Activated T-cell treated with anti-CD3 and anti-CD28 coated beads, Interleukin-2, amount 50 U/mL, for 72 hours (primary cell): ENCODE measurements at places on chromosomes 11 and 22. TPM values are rescaled to one million over a fixed set of nuclear protein-coding genes. Genes with fewer than 3 reads are reported as not detected.

DNA sequence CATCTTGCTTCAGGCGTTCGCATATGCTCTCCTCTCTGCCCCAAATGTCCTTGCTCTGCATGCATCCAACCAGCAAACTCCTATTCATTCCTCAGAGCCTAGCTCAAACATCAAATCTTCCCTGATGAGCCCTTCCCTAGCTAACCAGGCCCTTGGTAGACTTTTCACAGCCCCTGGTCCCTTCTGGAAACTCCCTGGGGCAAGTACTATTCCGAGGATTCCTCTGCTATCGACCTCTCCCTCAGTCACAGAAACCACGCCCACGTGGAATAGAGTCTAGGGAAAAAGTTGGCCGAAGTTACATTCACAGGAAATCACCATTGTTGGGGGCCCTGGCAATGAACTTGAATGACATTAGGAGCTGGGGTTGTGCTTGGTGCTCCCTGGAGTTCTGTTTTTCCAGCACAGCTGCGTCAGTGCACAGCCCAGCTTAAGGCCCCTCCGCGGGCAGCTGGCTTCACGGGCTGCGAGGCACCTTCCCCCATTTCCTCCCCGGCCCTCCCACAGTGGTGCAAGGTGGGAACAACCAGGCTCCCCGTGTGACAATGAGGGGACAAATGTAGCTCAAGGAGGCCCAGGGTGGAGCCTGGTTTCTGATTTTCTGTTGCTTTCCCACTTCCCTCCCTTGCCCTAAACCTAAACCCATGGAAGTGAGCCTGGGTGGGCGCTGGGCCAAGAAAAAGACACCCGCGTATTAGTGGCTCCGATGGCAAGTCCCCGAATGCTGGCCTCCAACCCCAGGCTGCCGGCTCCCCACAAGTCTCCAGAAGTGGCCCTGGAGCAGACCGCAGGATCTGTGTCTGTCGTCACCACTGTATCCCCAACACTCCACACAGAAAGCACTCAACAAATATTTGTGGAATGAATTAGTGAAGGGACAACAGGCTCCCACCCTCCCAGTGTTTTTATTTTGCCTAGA is 4.3 kb upstream of the ATP5MGL start:
- no peak for DNase-seq

DNA sequence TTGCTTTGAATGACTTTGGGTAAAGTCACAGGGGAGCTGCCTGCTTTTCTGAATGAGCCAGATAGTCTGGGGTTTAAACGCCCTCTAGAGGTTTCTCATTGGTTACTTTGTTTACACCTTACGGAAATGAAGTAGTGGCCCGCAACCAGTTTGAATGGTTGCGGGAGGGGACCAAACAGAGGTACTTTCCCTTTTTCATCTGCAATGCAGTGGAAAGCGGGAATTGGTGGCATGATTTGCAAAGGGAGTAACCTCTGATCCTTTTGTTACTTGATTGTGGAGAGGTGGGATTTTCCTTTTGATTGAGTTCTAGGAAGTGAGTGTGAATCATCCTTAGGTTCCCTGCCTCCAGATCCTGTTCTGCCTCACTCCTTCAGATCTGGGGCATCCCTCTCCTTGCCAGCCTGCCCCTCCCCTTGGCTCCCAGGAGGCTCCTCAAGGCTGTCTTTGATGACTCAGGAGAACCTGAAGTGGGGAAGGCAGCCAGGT is 15.9 kb upstream of the GLYATL1 start:
- DNase-seq = peak; percentile 31

GRCh38 chr11:11589437-11589836 is 32.4 kb downstream of the GALNT18 start:
- no peak for DNase-seq

Gene CLDN5
- total RNA-seq = 0.36 TPM

Gene SAAL1
- total RNA-seq = 29.3 TPM

GRCh38 chr11:78298291-78298771 is 109.6 kb downstream of the USP35 start:
- no peak for DNase-seq

DNA sequence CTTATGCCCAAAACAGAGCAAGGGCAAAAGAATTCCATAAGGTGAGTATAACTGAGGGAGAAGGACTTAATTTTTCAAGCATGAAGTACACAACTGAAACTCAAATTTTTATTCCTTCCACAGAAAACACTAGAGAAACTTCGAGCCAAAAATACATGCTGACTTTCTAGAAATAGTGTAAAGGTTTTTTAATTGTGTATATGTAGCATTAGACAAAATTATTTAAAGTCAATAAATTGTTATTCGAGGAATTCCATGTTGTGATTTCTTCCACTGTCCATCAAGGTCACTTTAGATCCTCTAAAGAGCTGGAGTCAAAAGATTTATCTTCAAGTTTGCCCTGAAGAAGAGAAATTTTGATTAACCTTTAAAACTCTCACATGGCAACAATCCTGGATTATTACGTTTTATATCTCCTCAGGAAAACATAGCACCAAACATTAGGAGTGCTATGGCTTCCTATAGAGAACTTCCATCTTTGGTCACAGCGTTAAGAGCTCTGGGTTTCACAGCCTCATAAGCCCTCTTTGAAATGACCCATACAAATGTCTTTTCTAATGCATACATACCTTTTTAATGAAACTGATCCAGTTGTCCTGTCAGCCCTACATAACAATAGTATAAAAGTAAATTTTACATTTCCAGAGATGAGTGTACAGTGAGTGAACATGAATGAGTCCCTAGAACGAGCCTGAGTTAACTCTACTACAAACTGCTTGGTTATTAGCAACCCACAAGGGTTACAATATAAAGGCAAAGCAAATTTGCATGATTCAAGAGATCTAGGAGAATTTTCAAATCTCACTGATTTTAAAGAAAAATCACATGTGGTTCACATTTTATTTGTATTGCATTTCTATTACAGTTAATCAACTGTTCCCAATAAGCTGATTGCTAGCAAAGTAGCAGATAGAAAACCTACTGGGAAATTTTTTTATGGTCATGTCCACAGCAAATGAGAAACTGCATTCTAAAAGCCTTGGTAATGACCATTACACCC is 10.9 kb downstream of the TAF1D start:
- DNase-seq = no peak

- peak; percentile 79 for DNase-seq
Measured at GRCh38 chr11:2928605-2929530, at the start of gene PHLDA2. Gene PHLDA2, minus strand, starts transcription at chr11:2929420. Its CDS starts 56 bp downstream, at chr11:2929364.

Gene PDGFB
- 2.9 TPM for total RNA-seq

Gene OR10G7
- total RNA-seq = not detected

DNA sequence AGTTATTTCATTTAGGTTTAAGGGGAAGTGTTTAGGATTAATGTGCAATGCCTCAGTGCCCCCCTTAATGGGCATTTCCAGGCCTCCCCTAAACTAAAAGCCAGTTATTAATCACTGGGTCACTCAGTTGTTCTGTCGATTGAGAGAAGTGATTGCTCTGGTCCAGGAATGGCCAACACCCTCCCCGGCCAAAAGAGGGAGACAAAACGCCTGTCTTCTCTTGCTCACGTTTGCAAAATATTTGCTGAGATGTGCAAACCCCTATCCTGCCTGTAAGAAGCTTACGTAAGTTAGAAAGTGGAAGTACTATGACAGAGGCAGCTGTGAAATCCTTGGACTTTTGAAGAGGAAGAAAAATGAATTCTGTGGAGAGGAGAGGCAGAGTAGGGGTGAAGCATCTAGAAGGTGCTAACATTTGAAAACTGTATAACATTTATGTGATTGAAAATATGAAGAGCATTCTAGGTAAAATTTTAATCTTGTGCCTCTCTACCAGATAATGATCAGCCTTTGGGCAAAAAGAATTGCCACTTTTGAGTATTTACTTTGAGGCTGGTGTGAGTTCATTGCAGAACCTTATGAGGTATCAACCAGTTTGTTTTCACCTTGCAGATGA is 37.7 kb downstream of the NTM start:
- no peak for DNase-seq

DNA sequence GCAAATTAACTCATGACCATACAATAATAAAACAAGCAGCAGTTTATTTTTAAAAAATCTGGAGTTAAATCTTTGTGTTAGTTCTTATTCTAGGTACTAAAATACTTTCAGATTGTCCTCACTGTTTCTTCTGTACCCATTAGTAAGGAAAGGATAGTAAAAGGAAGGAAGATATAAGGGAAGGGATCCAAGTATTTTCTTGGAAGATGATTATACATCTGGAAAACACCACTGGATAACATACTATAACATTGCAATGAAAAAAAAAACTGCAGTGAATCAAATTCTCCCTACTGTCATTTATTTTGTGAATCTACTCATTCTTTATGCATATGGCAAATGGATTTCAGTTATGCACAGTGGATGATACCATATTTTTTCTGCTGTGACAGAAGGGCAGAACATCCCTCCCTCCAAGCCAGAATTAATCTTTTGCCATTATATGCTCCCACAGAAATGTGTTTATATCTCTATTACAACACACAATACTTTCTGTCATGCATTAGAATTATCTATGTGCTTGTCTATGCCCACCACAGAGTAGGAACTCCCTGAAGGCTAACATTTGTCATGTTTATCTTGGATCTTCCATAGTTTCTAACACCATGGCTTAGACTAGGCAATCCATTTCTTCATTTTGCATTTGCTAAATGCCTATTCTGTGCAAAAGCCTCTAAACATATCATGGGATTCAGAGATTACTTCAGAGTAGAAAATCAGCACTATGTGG is 282.3 kb upstream of the CTSC start:
- no peak for DNase-seq

GRCh38 chr11:59097113-59097708 is 9.8 kb upstream of the FAM111B start:
- peak; percentile 71 for DNase-seq

Gene LRRC4C
- total RNA-seq = not detected

DNA sequence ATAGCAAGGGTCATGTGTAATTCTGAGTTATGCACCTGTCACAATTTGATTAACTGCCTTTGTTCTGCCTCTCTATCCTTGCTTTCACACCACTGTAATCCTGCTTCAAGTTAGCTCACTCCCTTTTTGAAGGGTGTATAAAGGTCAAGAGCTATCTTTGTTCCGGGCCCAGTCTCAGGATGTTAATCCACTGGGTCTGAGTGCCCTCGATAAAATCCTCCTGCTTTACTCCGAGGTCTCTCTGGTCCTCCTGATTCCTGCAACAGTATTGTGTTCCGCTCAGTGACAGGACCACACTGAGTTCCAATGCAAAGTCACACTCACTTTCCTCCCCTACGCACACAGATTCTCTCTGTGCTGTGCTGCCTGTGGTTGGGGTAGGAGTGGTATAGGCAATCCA is 186.5 kb downstream of the DYNC2H1 start:
- no peak for DNase-seq

DNA sequence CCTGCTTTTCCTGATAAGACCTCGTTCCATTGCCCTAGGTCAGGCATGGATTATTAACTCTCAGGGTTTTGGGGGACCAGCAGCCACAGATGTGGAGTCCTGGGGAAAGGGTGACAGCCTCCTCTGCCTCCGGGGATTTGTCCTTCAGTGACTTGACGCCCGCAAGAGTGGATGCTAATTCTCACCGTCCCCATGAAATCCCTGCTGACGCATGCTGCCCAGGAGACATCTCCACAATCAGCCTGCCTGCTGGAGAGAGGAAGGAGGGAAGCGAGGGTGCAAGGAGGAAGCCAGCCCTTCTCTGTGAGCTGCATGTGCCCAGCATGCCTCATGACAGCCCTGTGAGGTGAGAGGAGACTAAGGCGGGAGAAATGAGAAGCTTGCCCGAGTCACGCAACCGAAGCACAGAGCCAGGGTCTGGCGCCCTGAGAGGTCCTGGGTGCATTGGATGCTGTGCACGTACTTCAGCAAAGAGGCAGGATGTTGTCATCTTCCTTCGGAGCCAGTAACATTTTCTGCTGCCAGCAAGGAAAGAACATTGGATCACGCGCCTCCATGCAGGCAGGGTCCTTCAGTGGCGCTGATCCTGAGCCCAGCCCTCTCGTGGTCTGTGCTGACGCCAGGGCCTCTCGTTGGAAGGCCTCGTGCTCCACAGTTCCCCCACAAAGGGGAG is 27.3 kb upstream of the KRTAP5-6 start:
- DNase-seq = no peak

DNA sequence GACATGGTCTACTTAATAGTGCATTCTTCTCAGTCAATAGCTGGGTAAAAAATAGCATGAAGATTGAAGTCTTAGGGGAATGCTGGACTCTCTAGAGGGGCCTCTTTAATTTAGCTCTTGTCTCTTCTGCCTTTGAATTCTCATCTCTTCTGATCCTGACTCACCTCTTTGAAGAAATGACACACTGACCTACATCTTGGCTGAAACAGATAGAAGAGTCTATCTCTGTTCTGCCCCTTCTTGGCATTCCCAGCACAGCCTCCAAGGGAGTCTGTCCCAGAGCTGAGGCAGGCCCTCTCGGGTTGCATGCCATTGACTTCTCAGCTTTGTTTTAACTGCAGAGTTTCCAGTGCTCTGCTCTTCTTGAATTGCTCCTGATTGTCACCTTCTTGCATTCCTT is 55.7 kb downstream of the PTPRJ start:
- DNase-seq = no peak

DNA sequence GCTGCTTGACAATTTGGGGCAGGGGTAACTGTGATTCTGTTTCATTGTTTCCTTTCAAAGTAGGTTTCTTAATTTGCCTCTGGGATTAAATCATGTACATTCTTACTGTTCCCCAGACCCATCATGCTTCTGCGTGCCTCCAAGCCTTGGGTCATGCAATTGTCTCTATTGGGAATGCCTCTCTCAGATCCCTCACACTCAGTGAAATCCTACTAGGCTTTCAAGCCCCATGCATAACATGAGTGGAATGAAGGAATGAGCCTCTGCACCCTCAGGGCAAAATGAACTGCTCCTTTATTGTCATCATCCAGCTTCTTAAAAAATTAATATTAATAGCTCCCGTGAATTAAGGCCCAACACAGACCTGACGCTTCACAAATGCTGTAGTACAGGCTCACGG is 381.7 kb downstream of the TENM4 start:
- no peak for DNase-seq

GRCh38 chr22:29244785-29245625 is 22.8 kb downstream of the RHBDD3 start:
- no peak for DNase-seq

DNA sequence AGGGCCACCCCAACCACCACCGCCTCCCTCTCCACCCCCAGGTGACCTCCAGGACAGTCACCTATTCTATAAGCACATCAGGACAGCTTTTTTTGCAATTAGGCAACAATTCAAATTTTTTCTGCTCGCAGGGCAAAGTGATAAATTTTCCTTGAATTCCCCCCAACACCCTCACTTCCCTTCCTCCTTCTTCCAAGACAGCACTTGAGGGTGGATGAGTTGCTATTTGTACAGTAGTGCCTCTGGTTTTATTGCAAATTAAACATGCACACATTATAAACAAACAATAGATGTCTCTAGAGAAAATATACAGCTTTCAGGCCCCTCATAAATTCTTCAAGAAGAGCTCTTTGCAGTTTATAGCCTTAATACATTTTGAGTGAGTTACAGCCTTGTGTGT is 80.9 kb upstream of the USP47 start:
- no peak for DNase-seq

Gene TPBGL
- 0.14 TPM for total RNA-seq

Gene ZNF280B
- total RNA-seq = 4.5 TPM

GRCh38 chr11:110711776-110712658 is at the start of gene ARHGAP20:
Gene ARHGAP20, minus strand, starts transcription at chr11:110712437. Its CDS starts 206 bp downstream, at chr11:110712231.
- DNase-seq = peak; percentile 63

Gene CFAP300
- not detected for total RNA-seq
